MM.1S (cell line): ENCODE measurements at places on chromosomes 2 and 18.

- no peak for DNase-seq
Measured at GRCh38 chr18:44754567-44754966, 73.9 kb downstream of the SETBP1 start.

GRCh38 chr2:128818704-128819491 lies 500.2 kb upstream of the HS6ST1 start:
- DNase-seq, result no peak

DNA sequence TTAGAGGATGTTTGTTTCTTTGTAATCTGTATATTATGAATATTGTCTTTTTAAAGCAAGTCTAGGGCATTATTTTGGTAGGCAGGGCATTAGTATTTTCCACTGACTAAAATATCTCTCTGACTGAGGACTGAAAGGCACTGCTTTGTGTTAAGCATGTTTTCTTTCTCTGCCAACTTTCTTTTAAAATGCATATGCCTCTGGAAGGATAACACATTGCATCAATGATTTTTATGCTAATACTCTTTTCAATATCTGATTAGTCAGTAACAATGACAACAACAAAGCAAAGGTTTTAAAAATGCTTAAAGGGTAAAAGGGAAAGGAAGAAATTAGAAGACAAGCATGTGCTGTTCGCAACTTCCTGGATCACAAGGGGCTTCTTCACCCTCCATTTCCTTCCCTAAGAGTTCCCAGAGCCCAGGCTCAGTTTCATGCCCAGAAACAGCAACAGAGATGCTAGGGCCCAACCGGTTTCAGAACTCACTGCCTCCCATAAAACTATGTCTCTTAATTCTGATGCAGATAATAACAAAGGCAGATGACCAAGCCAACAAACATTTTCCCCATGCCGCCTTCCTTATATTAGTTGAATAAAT lies 786.8 kb upstream of the ACVR2A start:
- no peak for DNase-seq

DNA sequence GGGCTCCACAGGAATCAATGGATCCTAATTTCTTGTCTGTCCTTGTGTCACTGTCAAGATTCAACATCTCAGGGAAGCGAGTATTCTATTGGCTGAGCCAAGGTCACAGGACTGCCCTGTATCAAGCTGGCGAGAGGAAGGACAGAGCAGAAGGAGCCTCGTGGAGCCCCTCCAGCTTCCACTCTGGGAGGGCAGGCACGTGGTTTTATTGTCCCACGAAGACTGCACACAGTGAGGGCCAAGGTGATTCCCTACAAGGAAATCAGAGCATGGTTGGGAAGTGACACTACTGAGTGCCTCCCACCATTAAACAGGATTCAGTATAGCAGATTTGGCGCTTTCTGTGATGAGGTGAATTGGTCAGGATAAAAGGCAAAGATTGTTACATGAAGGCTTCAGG lies 302.4 kb upstream of the CXCR4 start:
- DNase-seq, result no peak

GRCh38 chr18:75407468-75408437 lies 19.8 kb downstream of the SMIM21 start:
- no peak for DNase-seq

- no peak for DNase-seq
Measured at GRCh38 chr2:226045080-226045479, 645.6 kb downstream of the NYAP2 start.

GRCh38 chr2:159091381-159091780 lies 122.9 kb downstream of the TANC1 start:
- DNase-seq, result no peak

- no peak for DNase-seq
Measured at GRCh38 chr2:191347881-191348280, 102.7 kb downstream of the MYO1B start.

DNA sequence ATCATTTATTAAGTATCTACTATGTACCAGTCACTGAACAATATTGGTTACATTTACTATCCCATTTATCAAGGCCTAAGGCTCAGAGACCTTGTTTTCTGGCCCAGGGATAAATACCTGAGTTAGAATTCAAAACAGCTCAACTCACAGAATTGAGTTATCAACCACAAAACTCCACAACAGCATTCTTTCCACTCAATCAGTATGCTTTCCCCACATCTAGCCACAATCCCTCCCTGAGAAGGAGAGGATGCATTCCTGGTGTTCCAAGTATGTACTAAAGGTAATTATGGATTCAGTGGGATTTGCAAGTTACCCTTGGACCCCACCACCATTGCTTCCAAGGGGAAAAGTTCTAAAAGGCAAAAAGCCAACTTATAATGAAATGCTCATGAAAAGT lies 104.2 kb upstream of the PID1 start:
- no peak for DNase-seq

DNA sequence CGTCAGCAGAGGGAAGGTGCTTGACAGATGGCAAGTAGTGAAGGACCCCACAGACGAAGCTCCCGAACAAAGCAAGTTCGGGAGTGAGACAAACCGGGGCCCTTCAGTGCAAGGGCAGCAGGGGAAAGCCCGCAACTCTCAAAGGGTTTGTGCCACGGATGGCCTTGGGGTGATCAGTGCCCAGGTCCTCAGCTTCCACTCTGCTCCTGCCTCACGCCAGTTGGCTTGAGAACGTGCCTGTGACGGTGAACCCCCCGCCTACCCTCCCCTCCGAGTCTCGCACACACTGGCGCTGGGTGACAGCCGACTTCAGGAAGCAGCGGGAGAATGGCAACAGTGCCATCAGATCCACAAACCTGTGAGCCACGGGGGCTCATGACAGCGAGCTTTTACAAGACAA lies 56.8 kb upstream of the SALL3 start:
- no peak for DNase-seq

- DNase-seq, result peak; percentile 97
Measured at GRCh38 chr2:88765154-88765888, 73.8 kb downstream of the RPIA start.

- peak; percentile 82 for DNase-seq
Measured at GRCh38 chr2:95526360-95527341, 42.1 kb upstream of the TRIM43B start.

DNA sequence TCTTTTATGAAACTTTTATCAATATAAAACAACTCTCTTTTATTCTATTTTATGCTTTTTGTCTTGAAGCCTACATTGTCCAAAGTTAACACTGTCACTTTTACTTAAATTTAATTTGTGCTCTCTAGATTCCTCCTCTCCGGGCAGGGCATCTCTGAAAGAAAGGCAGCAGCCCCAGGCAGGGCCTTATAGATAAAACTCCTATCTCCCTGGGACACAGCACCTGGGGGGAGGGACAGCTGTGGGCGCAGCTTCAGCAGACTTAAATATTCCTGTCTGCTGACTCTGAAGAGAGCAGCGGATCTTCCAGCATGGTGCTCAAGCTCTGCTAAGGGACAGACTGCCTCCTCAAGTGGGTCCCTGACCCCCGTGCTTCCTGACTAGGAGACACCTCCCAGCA lies 447.7 kb upstream of the FANCL start:
- DNase-seq, result no peak

DNA sequence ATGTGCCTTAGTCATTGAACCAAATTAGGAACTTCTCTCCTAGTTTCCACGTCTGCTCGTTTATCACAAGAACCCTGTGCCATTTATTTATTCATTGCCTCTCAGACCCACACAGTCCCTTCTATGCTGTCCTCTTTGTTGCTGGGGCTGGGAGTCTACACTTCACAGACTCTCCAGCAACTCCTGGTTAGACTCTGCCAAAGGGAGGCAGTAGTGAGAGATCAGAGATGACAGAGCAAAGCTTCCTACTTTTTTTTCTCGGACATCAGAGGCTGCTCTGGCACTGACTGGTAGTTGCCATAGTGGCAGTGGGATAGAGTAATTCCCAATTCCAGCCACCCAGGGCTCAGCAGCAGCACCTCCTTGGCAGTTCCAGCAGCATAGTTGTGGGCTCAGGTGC lies 277.5 kb downstream of the BCL11A start:
- DNase-seq, result no peak

DNA sequence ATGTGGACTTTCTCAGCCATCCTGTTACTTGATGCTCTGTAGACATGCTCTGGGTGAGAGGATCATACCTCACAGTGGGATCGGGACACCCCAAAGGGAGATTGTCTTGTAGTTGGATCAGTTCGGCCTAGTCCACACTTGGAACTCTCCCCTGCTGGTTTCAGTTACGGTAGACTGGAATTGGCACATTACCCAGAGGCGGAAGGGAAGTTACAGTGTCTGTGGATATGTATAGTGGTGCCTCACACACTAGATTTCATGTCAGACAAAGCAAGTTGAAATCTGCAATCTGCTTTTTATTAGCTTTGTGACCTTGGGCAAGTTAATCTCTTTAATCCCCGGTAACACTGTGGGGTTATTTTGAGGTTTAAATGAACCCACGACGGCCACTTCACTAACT lies 16.2 kb upstream of the CTAGE1 start:
- no peak for DNase-seq

GRCh38 chr2:74646201-74646600 lies 1.9 kb downstream of the M1AP start:
- DNase-seq, result no peak

- no peak for DNase-seq
Measured at GRCh38 chr2:120515759-120516678, 170.1 kb downstream of the INHBB start.

- no peak for DNase-seq
Measured at GRCh38 chr18:23884681-23885375, 129.7 kb upstream of the TTC39C start.

DNA sequence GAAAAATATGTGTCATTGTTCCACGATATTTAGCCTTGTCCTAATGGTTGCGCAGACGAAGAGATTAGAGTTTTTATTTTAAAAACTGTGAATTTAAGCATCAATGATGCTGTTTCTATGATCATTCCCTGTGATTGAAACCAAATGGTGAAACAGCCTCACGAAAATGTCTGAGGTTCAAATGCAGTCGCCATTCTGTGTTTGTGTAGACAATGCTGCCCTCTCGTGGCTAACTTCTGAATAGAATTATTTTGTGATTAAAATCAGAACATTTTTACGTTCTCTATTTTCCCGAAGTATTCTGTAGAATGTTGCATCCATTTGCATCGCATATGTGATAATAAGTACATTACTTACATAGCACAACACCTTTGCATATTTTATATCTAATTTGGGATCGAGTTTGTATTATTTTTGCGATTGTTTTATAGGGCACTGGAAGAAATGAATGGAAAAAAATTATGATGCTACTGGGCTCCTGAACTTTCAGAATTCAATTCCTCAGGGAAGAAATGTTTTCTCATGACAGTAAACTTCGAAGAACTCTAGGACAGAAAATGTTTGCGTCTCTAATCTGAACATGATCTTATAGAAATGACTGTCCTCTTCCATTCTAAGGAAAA lies 54.8 kb upstream of the CREB1 start:
- peak; percentile 52 for DNase-seq

- DNase-seq, result peak; percentile 53
Measured at GRCh38 chr2:11377928-11378545, 33.6 kb upstream of the ROCK2 start.
